Stimulated activated CD4-positive, alpha-beta T cell treated with anti-CD3 and anti-CD28 coated beads, Interleukin-15, amount 100 ng/mL, for 1 hour (primary cell): ENCODE measurements at places on chromosomes 2 and 18.

DNA sequence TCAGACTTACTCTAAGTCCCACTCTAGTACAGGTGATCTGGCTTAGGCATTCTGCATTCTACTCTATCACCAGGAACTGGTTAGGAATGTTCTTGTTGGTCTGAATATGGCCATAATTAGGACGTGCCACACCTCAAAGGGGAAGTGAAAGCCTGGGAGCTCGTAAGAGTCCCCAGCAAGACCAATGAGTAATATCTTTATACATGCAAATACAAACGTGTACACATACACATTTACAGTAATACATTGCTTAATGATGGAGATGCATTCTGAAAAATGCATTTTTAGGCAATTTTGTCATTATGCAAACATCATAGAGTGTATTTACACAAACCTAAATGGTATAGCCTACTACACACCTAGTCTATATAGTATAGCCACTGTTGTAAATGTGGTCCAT, 19.5 kb upstream of the ERCC3 start:
- no peak for DNase-seq

DNA sequence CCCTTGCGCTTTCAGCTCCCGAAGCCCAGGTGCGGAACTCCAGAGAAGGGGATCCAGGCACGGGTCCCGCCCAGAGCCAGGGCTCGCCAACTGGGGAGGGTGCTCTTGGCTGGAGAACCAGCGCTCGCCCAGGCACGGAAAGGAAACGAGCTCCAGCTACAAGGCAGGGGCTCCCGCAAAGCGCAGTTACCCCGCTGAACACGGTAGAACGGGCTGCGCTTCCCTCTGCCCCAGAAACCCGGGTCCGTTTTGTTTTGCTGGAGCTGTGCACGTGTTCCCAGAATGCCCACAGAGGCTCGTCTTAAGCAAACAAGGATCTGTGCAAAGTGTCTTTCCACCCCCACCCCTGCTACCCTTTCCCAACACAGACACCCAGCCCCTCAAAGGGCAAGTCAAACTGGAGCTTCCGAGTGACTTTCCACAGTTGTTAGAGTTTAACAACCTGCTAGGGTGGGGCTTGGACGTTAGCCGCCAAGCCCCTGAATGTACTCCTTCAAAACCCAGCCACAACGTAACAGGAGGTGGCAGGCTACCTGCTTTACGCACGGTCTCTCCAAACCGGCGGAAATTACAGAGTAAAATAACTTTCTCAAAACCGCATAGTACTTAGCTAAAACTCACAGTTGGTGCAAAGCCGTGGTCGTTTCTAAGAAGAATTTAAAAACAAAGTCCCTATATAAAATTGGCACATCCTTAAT, 775 bp downstream of the RNF125 start:
- DNase-seq = peak; percentile 22

GRCh38 chr18:26536032-26536431, 12.3 kb downstream of the KCTD1 start:
- no peak for DNase-seq

DNA sequence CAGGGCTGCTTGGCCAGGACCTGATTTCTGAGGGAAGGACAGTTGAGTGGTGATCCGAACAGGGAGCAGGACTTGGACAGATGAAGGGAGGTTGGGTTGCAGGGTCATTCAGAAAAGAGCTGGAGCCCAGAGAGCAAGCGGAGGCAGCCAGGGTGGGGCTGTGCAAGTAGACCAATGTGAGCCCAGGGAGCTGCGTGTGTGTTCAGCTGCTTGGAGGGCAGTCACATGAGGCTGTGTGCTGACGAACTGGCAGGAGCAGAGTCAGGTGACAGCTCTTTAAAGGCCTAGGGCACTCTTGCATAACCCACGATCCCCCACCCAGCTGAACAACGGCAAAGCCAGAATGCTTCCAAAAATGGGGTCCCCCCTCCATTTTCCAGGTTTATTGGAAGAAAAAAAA, 4.6 kb upstream of the MLPH start:
- no peak for DNase-seq

DNA sequence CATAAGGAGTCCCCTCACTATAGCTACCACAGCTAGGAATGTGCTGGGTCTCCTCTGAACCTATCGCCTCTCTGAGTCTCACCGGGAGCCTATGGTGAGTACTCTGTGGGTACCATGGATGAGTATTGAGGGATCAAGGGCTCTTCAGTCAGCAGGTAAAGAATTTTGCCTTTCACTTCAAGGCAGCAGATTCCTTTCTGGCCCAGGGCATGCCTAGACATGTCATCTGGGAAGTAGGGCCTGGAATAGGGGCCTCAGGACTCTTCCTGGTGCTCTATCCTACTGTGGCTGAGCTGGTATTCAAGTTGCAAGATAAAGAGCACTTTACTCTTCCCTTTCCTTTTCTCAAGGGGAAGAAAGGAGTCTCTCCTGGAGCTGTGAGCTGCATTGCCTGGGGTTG, 85.6 kb upstream of the LHCGR start:
- no peak for DNase-seq
